ENCODE measurements at places on chromosomes 1 and 21. TPM values are rescaled to one million over a fixed set of nuclear protein-coding genes. Genes with fewer than 3 reads are reported as not detected.

Gene EXTL1
- total RNA-seq: 7.0 TPM

Gene MSH4
- total RNA-seq: 0.11 TPM

Gene FMO1
- not detected for total RNA-seq

Gene NES
- total RNA-seq: 302 TPM

Gene TGFB2
- 107 TPM for total RNA-seq

Gene S100A5
- not detected for total RNA-seq

Gene SPATA17
- 1.2 TPM for total RNA-seq

Gene LORICRIN
- not detected for total RNA-seq

Gene TNNT2
- total RNA-seq: 4,623 TPM

Gene SMPDL3B
- total RNA-seq: 6.0 TPM

Gene SOAT1
- total RNA-seq: 5.1 TPM

Gene WNT3A
- not detected for total RNA-seq

Gene SLAMF7
- total RNA-seq: not detected

Gene SORT1
- 25.9 TPM for total RNA-seq

Gene MYOC
- total RNA-seq: 0.12 TPM

Gene PLA2G2C
- not detected for total RNA-seq

Gene SPRR5
- total RNA-seq: not detected

Gene RNF186
- total RNA-seq: not detected

Gene PRELP
- total RNA-seq: not detected

Gene ANGPTL3
- total RNA-seq: not detected

Gene CFHR3
- 0.07 TPM for total RNA-seq

Gene RAB3B
- total RNA-seq: 2.7 TPM

Gene HLX
- 4.5 TPM for total RNA-seq

Gene CYP4A22
- not detected for total RNA-seq

Gene S100A9
- total RNA-seq: 1.3 TPM

Gene OPTC
- total RNA-seq: not detected

Gene C1orf94
- total RNA-seq: not detected

Gene BSND
- total RNA-seq: not detected

Gene STYXL2
- 52.1 TPM for total RNA-seq

Gene TNNI3K
- total RNA-seq: 4.4 TPM

Gene GLIS1
- 0.95 TPM for total RNA-seq

Gene HFM1
- 8.3 TPM for total RNA-seq

Gene ZNF695
- 4.3 TPM for total RNA-seq

Gene HSD3B2
- 0.42 TPM for total RNA-seq

Gene KCNK1
- total RNA-seq: 1.8 TPM

Gene LCE1E
- total RNA-seq: not detected

Gene TSPAN2
- total RNA-seq: 26.6 TPM

Gene TFF2
- not detected for total RNA-seq

Gene TENT5C
- 0.32 TPM for total RNA-seq

Gene IPO13
- total RNA-seq: 26.2 TPM

Gene MCOLN3
- total RNA-seq: 0.36 TPM

Gene PDE9A
- total RNA-seq: 9.3 TPM

Gene RGS5
- total RNA-seq: 361 TPM

Gene TCHH
- not detected for total RNA-seq

Gene WNT9A
- 1.4 TPM for total RNA-seq

Gene ANKRD35
- not detected for total RNA-seq
